Hematopoietic multipotent progenitor cell (in vitro differentiated cells): ENCODE measurements at places on chromosomes 1 and 21.

GRCh38 chr21:42447732-42448131 is 44.0 kb downstream of the UBASH3A start:
- DNase-seq = no peak

DNA sequence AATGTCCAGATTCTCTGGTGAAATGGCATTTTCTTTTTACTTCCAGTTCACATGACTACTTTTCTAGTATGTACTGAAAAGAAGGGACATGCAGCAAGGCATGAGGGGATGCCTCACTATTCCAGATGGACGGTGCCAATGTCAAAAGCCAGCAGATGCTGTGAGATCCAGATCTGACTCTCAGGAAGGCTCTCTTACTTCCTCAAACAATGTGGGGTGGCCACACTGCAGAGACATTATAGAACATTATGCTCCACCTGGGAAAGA is 17.7 kb downstream of the CRYZ start:
- no peak for DNase-seq

DNA sequence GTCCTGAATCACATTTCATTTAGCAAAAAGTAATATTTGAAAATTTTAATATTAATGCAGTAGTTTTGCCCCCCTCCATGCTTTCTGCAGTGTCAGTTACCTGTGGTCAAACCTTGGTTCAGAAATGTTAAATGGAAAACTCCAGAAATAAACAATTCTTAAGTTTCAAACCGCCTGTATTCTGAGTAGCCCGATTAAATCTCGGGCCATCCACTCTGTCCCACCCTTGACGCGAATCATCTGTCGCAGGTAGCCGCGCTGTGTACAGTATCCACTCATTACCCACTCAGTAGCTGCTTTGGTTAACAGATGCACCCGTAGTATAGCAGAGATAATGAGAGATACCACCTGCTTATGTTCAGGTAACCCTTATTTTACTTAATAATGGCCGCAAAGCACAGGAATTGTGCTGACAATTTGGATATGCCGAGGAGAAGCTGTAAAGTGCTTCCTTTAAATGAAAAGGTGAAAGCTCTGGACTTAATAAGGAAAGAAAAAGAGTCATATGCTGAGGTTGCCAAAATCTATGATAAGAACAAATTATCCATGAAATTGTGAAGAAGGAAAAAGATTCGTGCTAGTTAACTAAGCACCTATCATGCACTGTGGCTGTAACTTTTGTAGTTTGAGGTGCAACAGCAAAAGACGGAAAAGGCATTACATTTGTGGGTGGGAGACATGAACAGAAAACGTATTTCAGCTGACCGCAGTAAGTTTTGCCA is 889 bp upstream of the SCYL3 start:
- no peak for DNase-seq

- no peak for DNase-seq
Measured at GRCh38 chr1:22914633-22915217, 57.9 kb downstream of the LACTBL1 start.
